Stimulated activated CD4-positive, alpha-beta T cell treated with anti-CD3 and anti-CD28 coated beads, Interleukin-4, amount 100 ng/mL, for 1 hour (primary cell): ENCODE measurements at places on chromosomes 2 and 18.

DNA sequence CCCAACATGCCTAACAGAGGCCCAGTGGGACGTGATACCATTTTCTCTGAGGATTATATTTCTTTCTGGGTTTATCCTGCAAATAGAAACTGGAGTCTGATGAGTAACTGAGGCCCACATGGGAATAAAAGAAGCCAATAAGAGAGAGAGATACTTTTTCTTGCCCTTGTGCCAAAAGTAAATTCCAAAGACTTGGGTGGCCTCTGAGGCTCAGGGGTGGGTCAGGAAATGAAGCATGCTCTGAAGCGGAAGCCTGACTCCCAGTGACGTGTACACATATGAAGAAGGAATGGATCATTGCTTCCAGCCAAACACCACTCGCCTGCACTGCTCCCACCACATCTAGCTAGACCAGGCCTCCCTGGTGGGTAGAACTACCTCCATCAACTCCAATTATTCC is 273.6 kb upstream of the NCKAP5 start:
- no peak for DNase-seq

- DNase-seq = no peak
Observed at GRCh38 chr2:241114836-241115235, 12.7 kb upstream of the MTERF4 start.

DNA sequence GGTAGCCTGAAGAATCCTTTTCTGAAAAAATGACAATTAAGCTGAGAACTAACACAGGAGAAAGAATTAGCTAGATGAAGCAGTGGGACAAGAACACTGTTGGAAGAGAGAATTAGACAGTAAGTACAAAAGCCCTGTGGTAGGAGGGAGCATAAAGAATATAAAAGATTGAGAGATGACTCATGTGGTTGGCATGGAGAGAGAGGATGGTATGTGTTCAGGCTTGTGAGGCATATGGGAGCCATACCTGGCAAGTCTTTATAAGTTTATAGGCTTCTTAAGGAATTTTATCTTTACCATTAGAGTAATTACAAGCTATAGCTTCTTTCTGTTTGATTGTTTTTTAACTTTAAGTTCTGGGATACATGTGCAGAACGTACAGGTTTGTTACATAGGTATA is 325.0 kb downstream of the ARL6IP6 start:
- DNase-seq = no peak

GRCh38 chr18:23300231-23300805 is 152.8 kb upstream of the RIOK3 start:
- no peak for DNase-seq

- DNase-seq = peak; percentile 59
Observed at GRCh38 chr2:172442072-172442895, 14.9 kb downstream of the ITGA6 start.

GRCh38 chr2:217919781-217920351 is 82.9 kb downstream of the TNS1 start:
- DNase-seq = no peak
